ENCODE measurements at places on chromosomes 2 and 18. TPM values are rescaled to one million over a fixed set of nuclear protein-coding genes. Genes with fewer than 3 reads are reported as not detected.

The CPO gene
- total RNA-seq: not detected

The ST6GAL2 gene
- 74.9 TPM for total RNA-seq

The OTOF gene
- 0.66 TPM for total RNA-seq

The ABHD3 gene
- 11.8 TPM for total RNA-seq

The LYG2 gene
- total RNA-seq: not detected

The SAG gene
- 16.7 TPM for total RNA-seq

The RTP5 gene
- not detected for total RNA-seq

The CWC22 gene
- total RNA-seq: 35.2 TPM

The DNAJC5G gene
- total RNA-seq: not detected

The CREG2 gene
- total RNA-seq: 2.8 TPM

The DCTN1 gene
- total RNA-seq: 129 TPM

The IL1R1 gene
- total RNA-seq: 19.4 TPM

The CDCA7 gene
- 10.7 TPM for total RNA-seq

The YIPF4 gene
- 62.9 TPM for total RNA-seq

The ZSWIM2 gene
- not detected for total RNA-seq

The C2orf15 gene
- total RNA-seq: 3.6 TPM

The STON1 gene
- 81.0 TPM for total RNA-seq

The KCNIP3 gene
- total RNA-seq: 11.3 TPM

The OR6B2 gene
- total RNA-seq: not detected

The SKOR2 gene
- total RNA-seq: 1.2 TPM

The ANKRD53 gene
- 9.1 TPM for total RNA-seq

The TSPYL6 gene
- total RNA-seq: 0.44 TPM

The MYO7B gene
- total RNA-seq: 0.60 TPM

The TMEM178A gene
- 19.2 TPM for total RNA-seq

The PSMD1 gene
- total RNA-seq: 94.6 TPM

The CCBE1 gene
- total RNA-seq: 4.8 TPM

The ST8SIA5 gene
- 7.0 TPM for total RNA-seq

The GPR75 gene
- 4.2 TPM for total RNA-seq

The CCDC68 gene
- 14.3 TPM for total RNA-seq

The GAD1 gene
- total RNA-seq: 25.1 TPM

The LYPD1 gene
- total RNA-seq: 15.8 TPM

The ZNF513 gene
- total RNA-seq: 11.6 TPM

The TMEM169 gene
- total RNA-seq: 19.5 TPM
